ENCODE measurements at places on chromosomes 3 and 15.

DNA sequence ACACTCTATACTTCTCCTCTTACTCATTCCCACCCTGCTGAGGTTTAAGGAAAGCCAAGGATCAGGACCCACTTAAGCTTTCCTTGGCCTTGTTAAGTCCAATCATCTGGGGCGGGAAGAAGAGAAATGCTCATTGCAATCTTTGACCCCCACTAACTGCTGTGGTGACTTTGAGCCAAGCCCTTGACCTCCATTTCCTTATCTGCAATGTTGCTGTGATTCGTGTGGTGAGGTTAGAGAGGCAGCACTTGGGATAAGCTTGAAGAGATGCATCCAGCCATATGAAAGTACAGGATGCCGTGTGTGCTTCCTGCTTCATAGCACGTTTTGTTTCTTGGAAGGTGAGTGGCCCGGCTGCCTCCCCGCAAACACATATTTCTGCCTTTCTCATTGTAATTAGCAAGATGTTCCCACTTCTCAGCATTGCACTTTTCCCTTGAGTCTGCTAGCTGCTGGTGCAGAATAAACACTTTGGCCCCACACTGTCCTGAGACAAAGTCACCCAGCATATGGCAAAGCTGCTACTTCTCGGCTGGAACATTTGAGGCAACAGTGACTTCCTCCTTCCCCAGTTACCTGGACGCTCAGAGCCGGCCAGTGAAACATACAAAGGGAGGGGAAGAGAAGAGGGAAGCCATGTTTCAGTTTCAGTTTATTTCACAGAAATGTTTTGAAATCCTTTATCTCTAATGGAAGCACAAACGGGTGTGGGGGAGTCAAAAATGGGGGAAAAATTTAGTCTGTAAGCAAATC, 10.5 kb upstream of the NUDT16 start:
- DNase-seq, result no peak

DNA sequence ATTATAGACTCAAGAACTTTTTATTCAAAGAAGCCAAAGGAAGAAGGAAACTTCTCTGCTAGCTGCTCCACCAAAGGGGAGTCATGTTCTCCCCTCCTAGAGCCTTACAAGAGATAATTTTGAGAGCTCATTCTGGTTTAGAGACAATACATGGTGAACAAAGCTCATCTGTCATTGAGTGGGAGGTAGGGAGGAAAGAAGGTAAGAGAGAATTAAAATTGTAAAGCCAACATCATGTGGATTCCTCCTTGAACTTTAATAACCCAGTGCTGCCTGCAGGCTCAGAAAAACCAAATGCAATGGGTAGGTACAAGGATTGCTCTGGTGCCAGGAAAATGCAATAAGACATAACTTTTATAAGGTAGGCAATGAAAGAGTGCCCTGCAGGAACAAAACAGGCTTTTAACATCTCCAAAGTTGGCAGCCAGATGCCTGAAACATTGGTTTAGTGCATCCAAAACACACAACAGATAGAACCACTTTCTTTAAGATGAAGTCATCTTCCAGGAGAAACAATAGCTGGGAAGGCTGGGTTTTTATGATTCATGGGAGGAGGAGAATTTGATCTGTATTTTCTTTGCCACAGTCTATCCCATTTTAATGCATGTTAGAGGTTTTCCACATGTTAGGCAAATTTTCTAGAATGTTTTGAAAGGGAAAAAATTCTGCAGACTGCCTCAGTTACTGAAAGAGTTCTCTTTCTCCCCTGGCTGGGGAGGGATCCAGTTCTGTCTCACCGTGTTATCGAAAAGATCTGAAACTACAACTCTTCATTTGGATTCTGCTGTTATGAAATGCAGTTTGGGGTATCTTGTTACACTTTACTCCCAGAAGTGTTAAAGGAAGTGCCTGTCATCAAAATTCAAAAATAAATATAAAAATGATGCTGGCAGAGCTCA, 11.3 kb upstream of the ARHGEF3 start:
- DNase-seq, result no peak

DNA sequence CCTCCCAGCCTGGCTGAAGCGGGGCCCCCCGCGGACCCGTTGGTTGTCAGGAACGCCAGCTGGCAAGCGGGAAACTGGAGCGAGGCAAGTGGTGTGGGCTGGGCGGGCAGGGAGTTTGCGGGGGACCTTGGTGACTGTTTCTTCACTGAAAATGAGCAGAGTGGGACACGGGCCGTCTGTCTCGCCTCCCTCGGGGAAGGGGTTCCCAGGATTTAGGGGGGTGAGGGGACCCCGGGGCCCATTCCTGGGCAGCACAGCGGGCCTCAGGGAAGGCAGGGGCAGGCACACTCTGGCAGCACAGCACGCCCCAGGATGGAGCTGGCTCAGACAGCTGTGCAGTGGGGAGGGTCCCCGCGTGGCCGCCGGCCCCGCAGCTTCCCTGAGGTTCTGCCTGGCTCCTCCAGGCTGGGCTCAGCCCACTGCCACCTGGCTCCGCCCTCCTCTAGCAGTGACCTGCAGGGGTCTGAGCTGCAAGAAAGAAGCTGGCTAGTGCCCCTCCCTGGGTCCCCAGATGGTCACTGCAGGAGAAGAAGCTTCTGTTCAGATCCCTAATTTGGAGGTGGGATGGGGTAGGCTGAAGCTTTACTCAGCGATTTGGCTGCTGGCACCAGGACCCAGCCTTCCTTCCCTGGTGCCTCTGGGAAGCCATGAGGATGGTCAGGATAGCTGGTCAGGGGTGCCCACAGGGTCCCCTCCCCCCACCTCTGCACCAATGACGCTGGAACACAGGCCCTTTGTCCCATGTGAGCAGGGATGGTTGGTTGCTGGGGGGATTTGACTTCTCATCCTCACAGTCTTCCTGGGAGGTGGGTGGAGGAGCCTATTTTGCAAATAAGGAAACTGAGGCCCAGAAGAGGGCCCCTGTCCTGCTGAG, 90.4 kb downstream of the TBC1D2B start:
- no peak for DNase-seq

- DNase-seq, result no peak
Observed at GRCh38 chr3:16378920-16379319, 113.9 kb downstream of the OXNAD1 start.
